ENCODE measurements at places on chromosomes 4 and X.
A peak's percentile ranks its signal among the peaks of the same experiment; 100 is the strongest.

DNA sequence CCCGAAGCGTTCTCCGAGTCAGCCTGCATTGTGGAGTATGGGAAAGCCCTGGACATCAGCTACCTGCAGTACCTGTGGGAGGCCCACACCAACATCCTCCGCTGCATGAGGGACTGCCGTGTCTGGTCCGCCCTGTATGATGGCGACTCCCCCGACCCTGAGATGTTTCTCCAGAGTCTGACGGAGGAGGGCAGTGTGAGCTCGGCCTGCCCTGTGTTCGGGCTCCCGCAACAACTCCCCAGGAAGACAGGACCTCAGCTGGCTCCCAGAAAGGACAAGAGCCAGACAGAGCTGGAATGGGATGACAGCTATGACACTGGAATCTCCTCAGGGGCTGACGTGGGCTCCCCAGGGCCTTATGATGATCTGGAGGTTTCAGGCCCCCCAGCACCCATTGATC lies 111.3 kb downstream of the GATB start:
- DNase-seq = no peak

DNA sequence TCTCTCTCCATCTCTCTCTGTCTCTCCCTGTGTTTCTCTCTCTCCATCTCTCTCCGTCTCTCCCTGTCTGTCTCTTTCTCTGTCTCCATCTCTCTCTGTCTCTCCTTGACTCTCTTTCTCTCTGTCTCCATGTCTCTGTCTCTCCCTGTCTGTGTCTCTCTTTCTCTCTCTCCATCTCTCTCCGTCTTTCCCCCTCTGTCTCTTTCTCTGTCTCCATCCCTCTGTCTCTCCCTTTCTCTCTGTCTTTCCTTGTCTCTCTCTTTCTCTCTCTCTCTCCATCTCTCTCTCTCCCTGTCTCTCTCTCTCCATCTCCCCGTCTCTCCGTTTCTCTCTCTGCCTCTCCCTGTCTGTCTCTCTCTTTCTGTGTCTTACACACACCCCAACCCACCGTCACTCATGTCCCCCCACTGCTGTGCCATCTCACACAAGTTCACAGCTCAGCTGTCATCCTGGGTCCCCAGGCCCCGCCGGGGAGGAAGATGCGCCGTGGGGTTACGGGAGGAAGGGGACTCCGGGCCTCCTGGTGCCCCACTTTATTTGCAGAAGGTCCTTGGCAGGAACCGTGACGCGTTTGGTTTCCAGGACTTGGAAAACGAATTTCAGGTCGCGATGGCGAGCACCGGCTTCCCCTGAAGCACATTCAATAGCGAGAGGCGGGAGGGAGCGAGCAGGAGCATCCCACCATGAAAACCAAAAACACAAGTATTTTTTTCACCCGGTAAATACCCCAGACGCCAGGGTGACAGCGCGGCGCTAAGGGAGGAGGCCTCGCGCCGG lies 1.2 kb upstream of the SHOX start:
- DNase-seq = peak; percentile 33

DNA sequence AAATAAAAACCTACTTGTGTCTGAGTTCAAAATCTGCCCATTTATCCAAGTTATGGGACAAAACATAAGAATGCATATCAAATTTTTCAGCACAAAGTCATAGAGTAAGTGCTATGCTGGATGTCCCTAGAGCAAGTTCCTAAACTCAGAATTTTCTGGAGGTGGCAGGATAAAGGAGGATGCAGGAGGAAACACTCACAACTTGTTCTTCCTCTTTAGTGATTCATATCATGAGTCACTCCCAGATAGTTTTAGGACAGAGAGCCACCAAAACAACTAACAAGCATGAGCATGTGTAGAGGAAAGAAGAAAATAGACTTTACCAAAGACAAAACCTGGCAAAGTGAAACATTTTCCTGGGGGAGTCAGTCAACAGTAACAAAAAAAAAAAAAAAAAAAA lies 302.7 kb downstream of the KCTD8 start:
- no peak for DNase-seq

DNA sequence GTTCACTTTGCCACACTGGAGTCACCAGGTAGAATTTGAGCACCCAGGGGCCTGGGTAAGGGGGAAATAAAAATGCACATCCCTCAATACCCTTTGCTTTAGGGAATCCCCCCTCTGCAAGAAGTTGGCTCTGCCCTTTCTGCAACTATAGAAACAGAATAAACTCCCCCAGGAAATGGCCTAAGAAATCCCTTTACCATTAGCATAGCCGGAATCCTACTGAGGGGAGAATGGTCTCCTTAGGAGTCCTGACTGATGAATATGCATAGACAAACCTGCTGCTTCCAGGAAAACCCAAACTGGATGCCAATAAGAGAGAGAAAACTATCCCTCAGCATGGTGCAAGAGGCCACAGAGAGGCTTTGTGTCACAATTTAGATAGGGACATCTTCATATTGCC lies 11.0 kb downstream of the EFHC2 start:
- DNase-seq = no peak

GRCh38 chrX:119762718-119763117 lies 4.3 kb downstream of the SOWAHD start:
- no peak for DNase-seq

DNA sequence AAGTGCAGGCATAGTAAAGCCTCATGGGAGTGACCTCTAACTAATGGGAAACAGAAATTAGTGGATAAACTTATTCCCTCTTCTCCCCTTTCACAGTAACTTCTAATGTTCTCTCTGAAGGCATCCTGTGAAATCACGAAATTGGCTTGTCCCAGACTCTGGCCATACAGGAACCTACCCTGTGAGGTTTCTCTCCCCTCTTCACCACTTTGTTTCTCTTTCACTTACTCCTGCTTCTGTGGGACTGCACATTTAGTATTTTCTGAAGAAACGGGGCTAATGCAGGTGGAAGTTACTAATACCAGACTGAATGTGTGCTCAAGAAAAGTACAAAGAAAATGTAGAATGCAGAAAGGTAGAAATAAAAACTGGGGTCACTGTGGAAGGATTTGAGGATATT lies 20.0 kb downstream of the ZNF330 start:
- DNase-seq = no peak

GRCh38 chrX:50691820-50692219 lies 122.2 kb downstream of the SHROOM4 start:
- DNase-seq = peak; percentile 77

DNA sequence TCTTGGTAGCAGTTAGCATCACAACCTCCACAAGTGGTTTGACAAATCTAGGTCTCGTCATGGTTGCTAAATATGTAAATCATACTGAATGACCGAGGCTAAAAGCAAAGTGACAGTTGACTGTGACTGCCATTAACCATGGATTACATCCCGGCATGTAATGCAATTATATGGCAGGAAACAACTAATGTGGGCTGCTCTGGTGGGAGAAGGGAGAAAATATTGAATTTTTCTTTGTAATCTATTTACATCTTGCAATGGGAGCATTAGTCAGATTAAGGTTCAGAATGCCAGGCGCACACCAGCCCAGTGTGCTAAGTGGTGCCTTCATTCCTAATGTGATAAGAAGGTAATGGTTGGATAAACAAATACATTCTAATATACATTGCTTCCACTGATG lies 35.8 kb downstream of the UNC5C start:
- DNase-seq = no peak

DNA sequence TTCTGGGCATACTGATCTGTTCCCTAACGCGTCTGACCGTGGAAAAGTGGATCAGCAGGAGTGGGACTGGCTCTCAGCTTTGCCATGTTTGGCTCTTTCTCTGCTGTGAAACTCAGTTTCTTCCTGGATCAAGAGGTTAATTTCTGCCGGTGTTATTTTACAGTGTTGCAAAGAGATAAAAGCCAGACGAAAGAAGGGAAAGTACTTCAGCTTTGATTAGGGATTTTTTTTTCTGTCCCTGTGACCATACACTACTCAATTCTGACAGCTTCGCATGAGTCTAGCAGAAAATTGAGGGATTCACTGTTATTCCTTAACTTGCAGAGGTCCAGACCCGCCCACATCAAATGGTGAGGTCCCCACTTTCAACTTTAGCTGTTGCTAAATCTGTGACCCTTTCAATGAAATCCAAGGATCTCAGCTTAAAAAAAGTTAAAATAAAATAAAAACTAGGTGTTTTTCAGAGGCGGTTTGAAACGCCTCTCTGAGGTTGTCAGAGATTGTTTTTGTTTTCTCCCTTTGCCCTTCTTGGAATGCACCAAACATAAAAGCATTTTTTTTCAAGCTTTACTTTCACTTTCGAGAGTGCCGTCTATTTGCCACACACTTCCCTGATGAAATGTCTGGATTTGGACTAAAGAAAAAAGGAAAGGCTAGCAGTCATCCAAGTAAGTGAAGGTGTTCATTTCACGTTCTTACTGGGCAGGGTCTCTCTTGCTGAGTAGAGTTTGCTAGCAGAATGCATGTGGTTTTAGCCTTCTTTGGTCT lies at the start of gene TLR3:
Gene TLR3 (plus strand): TSS at position 576 of the 768 bp plus-strand sequence. CDS start 7,464 bp downstream, outside the sequence.
- no peak for DNase-seq

GRCh38 chr4:158763462-158763861 lies 5.4 kb upstream of the FNIP2 start:
- no peak for DNase-seq

DNA sequence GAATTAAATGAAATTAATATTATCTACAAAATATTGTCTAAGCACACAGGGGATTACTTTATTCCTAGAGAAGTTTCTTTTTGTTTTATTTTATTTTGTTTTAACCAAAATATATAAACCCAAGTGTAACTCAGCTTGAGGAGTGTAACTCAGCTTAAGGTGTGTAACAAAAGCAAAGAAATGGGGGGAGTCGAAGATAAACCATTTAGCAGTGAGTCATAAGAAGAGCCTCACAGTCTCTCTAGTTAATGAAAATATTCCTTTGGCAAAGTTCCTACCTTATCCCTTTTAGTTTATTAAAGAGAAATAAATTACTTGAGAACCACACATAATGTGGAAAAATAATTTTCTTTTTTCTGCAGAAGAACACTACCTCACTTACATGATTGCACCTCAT lies 261.8 kb downstream of the KCTD8 start:
- DNase-seq = no peak

DNA sequence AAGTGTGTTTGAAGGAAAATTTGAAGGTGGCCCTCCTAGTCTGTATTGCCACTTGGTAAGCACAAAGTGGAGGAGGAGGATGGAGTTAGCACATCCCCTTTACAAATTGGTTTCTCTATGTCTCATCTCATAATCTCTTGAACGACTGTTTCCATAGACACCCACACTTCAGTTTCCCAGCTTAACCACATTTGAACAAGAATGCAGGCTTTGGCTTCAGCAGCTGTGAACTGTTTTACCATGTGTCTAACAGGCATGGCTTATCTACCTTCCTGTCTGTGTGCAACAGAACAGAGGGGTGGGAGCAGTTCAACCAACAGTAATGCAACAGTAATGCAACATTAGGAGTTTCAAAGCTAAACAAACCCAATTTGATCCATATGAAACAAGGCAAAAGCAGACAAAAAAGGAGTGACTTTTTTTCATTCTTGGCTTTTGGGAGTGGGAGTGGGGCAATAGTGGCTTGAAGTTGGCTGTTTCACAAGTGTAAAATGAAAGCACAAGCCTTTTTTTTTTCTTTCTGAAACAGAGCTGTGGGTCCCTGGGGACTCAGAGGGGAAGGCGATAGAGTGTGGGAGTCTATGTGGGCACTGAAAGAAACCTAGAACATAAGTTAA lies 108.0 kb downstream of the ITM2A start:
- DNase-seq = no peak

GRCh38 chr4:113811359-113811758 lies 49.8 kb upstream of the CAMK2D start:
- no peak for DNase-seq

DNA sequence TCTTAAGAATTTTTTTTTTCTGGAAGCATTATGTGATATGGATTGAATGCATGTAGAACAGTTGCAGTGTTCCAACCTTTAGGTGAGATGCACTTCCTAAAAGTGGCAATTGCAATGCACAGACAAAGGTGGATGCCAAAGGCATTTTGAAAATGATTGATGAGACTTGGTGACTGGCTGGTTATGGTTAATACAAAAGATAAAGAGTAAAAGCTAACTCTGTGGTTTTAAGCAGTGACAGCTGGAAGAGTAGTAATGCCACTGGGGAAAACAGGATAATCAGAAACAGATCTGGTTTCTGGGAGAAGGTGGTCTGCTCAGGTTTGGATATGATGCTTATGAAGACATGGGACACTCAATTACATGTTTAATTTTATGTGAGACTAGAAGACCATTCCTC lies 345.6 kb downstream of the RPA4 start:
- no peak for DNase-seq

GRCh38 chrX:85611926-85612325 lies 232.5 kb upstream of the POF1B start:
- DNase-seq = peak; percentile 39

DNA sequence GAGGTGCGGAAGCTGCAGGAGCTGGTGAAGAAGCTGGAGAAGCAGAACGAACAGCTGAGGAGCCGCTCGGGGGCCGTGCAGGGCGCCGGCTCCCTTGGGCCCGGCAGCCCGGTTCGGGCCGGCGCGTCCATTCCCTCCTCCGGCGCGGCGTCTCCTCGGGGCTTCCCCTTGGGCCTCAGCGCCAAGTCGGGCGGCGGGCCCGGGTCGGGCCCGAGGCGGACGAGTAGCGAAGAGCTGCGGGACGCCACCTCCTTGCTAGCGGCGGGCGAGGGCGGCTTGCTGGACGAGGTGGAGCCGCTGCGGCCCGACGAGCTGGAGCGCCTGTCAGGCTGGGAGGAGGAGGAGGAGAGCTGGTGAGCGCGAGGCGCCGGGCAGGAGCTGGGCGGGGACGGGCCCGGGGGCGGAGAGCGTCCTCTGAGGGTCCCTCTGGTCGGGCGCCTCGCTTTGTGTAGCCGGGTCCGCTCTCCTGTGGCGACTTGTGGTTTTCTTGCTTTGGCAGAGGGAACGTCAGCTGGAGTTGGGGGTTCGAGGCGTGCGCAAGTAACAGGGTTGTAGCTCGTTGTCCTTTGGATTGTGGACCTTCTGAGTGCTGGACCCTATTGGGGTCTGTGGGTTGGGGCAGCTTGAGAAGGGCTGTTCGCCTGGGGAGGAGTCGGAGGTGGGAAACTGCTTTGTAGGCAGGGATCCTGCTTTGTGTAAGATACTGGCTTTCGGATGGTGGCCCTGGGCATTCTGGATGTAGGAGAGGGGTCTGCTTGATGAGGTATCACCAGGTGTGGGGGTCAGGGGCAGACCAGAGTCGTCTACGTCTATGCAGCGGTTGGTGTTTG lies 662 bp downstream of the SLAIN2 start:
- peak; percentile 79 for DNase-seq

- DNase-seq = no peak
Measured at GRCh38 chr4:53994382-53995102, 69.9 kb downstream of the CHIC2 start.

- DNase-seq = no peak
Measured at GRCh38 chr4:184768296-184768695, 34.4 kb upstream of the CENPU start.

DNA sequence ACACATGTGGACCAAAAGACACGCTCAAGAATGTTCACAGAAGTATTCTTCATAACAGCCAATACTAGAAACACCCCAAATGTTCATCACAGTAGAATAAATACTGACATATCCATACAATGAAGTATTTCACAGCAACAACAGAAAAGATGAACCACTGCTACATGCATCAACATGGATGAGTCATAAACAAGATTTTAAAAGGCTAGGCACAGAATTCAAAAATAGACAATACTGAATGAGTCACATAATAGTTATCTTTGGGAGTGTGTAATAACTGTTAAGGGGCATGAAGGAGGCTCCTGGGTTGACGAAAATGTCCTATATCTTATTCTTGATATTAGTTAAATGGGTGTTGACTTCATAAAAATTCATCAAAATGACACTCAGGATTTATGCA lies 43.5 kb downstream of the CLOCK start:
- DNase-seq = no peak
